Fibroblast of upper back skin (primary cell): ENCODE measurements at places on chromosomes 1 and 21.

DNA sequence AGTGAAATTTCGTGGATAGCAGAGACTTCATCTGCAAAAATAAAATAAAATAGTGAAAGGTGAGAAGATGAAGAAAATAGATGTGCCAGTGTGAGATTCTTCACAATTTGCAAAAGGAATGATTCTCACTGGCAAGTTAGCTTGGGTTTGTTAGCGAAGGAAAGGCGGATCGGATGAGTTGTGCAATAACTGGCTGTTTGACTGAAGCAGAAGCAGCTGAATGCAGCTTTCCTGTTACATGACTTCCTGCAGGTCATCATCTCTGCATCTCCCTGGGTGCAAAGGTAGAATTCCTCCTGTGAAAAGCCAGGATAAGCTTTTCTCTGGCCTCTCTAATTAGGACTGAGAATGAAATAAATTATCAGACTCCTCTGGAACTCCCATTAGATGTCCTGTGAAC is 263.1 kb upstream of the CHRM3 start:
- DNase-seq, result no peak

GRCh38 chr1:191152776-191153175 is 675.1 kb upstream of the BRINP3 start:
- DNase-seq, result no peak

DNA sequence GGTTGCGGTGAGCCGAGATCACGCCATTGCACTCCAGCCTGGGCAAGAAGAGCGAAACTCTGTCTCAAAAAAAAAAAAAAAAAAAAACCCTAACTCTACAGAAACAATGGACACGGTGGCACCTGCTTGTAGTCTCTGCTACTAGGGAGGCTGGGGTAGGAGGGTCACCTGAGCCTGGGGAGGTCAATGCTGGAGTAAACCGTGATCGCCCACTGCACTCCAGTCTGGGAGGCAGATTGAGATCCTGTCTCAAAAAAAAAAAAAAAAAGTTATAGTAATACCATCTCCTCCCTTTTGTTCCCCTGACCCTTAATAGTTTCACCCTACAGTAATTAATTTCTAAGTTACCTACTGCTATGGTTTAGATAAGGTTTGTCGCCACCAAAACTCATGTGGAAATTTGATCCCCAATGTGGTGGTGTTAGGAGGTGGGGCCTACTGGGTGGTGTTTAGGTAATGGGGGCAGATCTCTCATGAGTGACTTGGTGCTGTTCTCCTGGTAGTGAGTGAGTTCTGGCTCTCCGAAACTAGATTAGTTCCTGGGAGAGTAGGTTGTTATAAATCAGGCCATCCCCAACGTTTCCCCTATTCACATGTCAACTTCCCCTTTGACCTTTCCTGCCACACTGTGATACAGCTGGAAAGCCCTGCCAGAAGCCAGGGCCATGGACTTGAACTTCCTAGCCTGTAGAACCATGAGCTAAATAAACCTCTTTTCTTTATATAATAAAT is 9.8 kb downstream of the FBXO42 start:
- no peak for DNase-seq

DNA sequence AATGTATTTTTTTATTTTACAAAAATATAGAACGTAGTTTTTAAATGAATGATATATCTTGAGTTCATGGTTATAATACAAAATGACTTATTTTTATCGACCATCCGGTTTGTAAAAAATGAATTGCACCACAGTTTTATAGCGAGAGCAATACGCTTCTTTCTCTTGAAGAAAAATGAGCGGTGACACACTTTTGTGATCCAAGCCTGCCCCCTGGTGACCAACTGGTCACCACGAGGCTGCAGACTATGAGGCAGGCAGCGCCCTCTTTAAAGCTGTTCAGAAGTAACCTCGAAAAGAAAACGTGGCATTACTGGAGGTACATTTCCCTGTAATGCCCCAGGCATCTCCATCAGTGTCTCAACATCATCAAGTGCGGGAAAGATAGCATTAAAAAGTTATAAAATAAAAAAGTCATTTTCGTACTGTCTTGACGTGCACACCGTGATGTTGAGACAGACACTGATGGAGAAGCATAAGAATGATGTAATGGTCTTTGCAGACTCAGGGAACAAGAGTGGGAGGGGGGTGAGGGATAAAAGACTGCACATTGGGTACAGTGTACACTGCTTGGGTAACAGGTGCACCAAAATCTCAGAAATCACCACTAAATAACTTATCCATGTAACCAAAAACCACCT is 734.2 kb upstream of the ADAMTS5 start:
- peak; percentile 88 for DNase-seq

DNA sequence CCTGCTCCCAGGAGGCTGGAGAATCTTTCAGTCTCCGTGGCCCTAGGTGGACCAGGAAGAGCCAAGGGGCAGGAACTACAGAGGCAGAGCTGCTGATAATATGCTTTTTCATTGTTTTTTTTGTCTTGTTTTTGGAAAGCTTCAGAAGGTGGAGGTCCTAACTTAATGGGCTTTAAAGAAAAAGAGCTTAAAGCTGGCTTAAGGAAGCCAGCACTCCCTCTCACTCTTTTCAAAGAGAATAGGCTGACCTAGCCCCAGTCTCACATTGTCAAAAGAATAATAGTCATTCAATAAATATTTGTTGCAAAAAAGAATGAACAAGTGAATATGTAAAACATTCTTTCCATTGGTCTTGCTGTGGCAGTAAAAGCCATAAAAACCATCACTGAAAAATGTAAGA is 61.0 kb upstream of the RRP15 start:
- no peak for DNase-seq

DNA sequence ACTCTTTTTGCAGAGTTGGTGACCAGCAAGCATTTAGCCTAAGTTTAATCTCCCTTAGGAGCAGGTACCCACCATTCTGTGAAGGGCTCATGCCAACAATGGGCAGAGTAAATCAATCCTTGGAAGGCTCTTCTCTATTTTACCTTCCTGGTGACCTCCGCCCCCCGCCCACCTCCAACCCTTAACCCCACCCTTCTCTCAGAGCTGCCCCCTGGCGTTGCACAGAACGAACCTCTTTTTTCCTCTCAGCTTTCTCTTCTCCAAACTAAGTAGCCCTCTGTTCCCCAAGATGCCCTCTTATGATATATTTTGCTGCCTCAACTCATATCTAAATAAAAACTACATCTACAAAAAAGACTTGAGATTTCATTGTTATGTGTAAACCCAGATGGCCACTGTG is 186.8 kb downstream of the SEC16B start:
- no peak for DNase-seq

GRCh38 chr1:42737257-42737656 is 2.8 kb downstream of the CLDN19 start:
- no peak for DNase-seq

GRCh38 chr1:213124590-213124989 is 73.5 kb downstream of the RPS6KC1 start:
- DNase-seq, result no peak

- DNase-seq, result no peak
Observed at GRCh38 chr1:53176452-53177208, 20.0 kb upstream of the CPT2 start.

GRCh38 chr1:57377339-57378139 is 46.3 kb downstream of the DAB1 start:
- DNase-seq, result no peak

- no peak for DNase-seq
Observed at GRCh38 chr1:112929979-112930378, 26.0 kb downstream of the SLC16A1 start.

- no peak for DNase-seq
Observed at GRCh38 chr21:41962425-41962966, 8.7 kb upstream of the C2CD2 start.

DNA sequence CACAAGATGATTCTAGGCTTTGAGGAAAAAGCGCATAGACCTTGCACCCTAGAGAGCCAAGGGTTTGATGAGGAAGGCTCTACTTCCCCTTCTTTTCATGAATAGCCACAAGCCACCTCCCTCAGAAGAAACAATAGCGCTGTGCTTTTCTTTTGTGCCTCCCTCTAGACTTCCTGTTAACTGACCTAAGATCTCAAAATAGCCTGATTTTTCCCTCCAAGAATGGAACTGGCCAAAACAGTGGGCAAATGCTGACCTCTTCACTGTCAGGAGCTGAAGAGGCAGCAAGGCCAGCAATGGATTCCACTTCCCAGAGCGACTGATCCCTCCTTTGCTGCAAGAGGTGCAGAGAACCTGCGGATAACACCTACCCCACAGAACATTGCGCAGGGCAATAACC is 362.8 kb downstream of the KCNH1 start:
- DNase-seq, result no peak

- no peak for DNase-seq
Observed at GRCh38 chr1:94550396-94550795, 8.8 kb upstream of the F3 start.

DNA sequence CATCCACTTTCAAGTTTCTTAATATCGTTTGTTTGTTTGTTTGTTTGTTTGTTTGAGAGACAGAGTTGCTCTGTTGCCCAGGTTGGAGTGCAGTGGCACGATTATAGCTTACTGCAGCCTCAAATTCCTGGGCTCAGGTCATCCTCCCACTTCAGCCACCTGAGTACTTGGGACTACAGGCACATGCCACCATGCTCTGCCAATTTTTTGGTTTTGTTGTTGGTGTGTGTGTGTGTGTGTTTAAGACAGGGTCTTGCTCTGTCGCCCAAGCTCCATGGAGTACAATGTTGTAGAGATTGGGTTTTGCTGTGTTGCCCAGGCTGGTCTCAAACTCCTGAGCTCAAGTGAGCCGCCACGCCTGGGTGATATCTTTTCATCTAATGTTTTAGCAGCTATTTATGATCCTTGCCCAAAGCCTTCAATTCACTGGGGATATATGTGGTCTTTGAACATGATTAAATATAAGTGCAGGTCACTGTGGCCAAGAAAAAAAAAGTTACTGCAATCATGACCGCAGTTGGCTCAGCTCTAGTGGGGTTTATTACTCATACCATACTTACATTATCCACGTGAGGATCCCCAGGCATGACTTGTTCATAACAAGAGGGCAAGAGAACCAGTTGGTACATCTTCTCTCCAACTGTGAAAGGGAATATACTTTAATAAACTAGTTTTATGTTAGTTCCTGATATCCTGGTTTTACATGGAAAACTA is 8.0 kb downstream of the RRP1B start:
- DNase-seq, result peak; percentile 77

DNA sequence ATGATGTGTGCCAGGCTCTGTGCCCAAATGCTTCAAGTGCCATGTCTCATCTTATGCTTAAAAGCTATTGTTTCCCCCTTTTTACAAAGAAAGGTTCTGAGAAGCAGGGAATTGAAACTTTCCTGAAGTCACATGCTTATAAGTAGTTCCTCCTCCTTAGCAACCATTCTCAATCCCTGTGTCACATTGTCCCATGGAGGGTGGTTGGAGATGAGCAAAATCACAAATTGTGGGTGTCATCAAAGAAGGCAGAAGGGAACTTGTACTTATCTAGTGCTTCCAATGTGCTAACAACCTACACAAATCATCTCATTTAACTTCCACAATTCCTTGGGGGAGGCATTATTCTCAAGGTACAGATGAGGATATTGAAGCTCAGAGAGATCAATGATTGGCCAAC is 10.1 kb upstream of the ERICH3 start:
- no peak for DNase-seq

DNA sequence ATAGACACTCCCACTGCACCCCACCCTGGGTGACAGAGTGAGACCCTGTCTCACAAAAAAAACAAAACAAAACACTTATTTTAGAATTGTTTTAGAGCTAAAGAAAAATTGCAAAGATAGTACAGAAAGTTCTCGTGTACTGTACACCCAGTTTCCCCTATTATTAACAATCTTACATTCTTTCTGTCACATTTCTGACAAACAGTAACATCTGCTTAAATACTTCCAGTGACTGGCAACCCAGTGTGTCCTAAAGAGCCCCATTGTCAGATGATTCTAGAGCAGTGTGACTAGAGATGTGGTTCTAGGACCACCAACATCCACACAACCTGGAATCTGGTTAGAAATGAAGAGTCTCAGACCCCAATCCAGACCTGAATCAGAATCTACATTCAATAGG is 90.5 kb downstream of the LEPR start:
- no peak for DNase-seq

DNA sequence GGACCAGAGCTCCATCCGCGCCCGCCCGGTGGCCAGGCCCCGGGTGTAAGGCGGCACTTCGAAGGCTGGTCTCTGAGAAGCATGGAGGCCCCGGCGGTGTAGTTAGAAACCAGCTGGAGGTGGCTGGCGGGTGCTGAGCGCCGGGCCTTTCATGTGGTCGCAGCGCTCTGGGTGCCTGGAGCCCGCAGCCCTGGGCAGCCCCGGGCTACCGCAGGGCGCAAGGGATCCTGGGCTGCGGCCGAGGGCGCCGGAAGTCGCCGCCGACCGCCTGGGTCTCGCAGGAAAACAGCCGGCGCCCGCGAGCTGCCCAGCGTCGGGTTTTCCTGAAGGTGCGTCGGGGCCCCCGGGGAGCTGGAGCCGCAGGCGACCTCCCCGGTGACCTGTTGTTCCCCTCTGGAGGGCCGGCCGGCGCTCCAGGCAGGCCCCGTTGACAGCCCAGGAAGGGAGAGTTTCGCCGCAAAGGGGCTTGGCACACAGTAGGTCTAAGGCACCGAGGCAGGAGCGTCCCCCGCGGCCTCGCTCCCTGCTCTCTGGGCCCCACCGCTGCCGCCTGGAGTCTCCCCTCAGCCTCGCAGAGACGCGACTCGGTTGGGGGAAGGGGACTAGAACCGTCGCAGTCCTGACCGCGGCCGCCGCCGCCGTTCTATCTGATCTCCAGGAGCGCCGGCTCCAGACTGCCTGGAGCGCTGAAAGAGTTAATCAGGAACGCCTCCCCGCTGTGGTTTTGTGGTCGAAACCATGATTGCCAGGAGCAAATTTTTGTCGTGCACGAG is 2.7 kb downstream of the GRHL3 start:
- peak; percentile 95 for DNase-seq

- DNase-seq, result peak; percentile 98
Observed at GRCh38 chr1:58584082-58584895, 7.2 kb upstream of the TACSTD2 start.

- no peak for DNase-seq
Observed at GRCh38 chr1:183996040-183996384, 41.5 kb downstream of the COLGALT2 start.

- peak; percentile 66 for DNase-seq
Observed at GRCh38 chr1:181479137-181479745, 4.1 kb upstream of the CACNA1E start.

GRCh38 chr1:206944703-206945102 is 1.6 kb downstream of the PIGR start:
- DNase-seq, result no peak

- no peak for DNase-seq
Observed at GRCh38 chr1:15943328-15943991, 32.4 kb downstream of the ZBTB17 start.

DNA sequence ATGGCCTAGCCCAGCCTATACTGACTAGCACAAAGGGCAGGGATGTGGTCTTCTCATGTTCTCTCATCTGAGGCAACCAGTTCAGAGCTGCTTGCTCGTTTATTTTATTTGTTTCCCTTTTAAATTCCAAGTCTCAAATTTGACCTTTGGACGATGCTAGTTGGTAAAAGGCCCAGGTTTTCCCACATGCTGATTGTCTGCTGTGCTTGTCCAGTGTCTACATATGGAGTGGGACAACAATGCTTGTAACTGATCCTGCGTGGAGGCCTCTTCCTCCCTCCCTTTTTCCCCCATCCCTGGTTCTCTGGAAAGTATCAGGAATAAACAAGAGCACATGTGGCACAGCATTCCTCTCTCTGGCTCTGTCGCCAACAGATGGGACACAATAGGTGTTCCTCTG is 34.0 kb upstream of the BEND5 start:
- DNase-seq, result no peak

GRCh38 chr1:6090996-6091822 is 45.5 kb downstream of the KCNAB2 start:
- DNase-seq, result no peak
